ENCODE measurements at places on chromosomes 4 and X.

- DNase-seq, result no peak
- H3K4me3 ChIP-seq, result no peak overlapping the region
- H3K27me3 ChIP-seq, result no peaks in the 10 kb centered on the region
- H3K27ac ChIP-seq, result no peak overlapping the region
- H3K36me3 ChIP-seq, result no peaks in the 10 kb centered on the region
Observed at GRCh38 chr4:64781737-64782326, 372.6 kb upstream of the TECRL start.

DNA sequence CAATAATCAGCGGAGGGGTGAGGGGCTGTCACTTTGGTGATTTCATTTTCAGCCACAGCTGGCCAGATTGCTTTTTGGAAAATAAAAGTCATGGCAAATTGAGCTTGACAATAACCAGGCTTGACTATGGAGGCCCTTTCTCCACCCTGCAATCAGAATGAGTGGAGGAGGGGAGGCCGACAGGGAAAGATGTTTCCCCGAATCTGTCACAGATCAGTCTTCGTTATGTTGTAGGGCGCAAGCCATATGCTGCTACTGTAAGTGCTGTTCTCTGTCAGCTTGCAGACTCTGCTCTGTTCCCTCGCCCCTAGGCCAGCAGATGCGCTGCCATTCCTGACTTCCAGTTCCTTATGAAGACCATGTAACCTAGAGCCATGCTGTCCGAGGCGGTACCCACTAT lies 114.1 kb downstream of the MGST2 start:
- H3K4me1 ChIP-seq, result peaks cover 5% of the 10 kb centered on the region
- DNase-seq, result peak; percentile 58
- no peak overlapping the region for H3K27ac ChIP-seq
- H3K27me3 ChIP-seq, result no peaks in the 10 kb centered on the region
- no peak overlapping the region for H3K4me3 ChIP-seq
- no peaks in the 10 kb centered on the region for H3K36me3 ChIP-seq

- peaks cover 12% of the 10 kb centered on the region for H3K4me1 ChIP-seq
- peaks cover 13% of the 10 kb centered on the region for H3K27me3 ChIP-seq
- no peak overlapping the region for H3K4me3 ChIP-seq
- H3K27ac ChIP-seq, result no peak overlapping the region
Observed at GRCh38 chr4:157226601-157227000, 6.1 kb downstream of the GRIA2 start.

DNA sequence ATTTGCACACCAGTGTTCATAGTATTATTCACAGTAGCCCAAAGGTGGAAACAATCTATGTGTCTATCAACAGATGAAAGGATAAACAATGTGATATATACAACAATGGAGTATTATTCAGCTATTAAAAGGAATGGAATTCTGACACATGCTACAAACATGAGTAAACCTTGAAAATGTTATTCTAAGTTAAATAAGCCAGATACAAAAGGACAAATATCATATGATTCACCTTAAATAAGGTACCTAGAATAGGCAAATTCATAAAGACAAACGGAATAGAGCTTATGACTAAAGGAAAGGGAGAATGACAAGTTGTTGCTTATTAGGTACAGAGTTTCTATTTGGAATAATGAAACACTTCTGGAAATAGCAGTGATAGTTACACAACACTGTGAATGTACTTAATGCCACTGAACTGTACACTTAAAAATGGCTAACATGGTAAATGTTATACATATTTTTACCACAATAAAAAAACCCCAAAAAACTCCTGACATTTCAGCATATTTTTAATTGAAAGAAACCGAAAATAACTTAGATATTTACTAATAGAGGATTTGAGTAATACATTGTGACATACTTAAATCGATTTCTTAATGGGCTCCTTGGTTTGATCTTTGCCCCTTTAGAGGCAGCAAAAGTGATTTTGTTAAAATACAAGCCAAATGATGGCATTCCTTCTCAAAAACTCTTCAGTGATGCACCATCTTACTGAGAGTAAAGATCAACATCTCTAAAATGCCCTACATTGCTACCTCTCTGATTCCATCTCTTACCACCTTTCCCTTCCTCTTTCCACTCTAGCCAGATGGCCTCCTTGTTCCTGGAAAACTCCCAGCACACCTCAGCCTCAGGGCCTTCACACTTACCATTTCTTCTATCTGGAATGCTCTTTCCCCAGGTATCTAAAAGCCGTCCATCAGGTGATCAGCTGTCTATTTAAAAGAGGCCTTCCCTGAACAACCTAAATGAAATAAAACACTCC lies 8.6 kb upstream of the CYP2U1 start:
- H3K27me3 ChIP-seq, result no peaks in the 10 kb centered on the region
- DNase-seq, result no peak
- no peak overlapping the region for H3K4me3 ChIP-seq
- no peaks in the 10 kb centered on the region for H3K4me1 ChIP-seq
- H3K27ac ChIP-seq, result no peak overlapping the region
